ENCODE measurements at places on chromosomes 1 and 21. TPM values are rescaled to one million over a fixed set of nuclear protein-coding genes. Genes with fewer than 3 reads are reported as not detected.

Gene SLC44A5
- not detected for total RNA-seq

Gene TRIM63
- total RNA-seq = not detected

Gene HES5
- not detected for total RNA-seq

Gene CATSPERE
- 0.32 TPM for total RNA-seq

Gene ERG
- total RNA-seq = not detected

Gene TENT5C
- total RNA-seq = 14.7 TPM

Gene ANGPTL1
- total RNA-seq = not detected

Gene KRTAP21-2
- total RNA-seq = not detected
